ENCODE measurements at places on chromosomes 13 and 19. TPM values are rescaled to one million over a fixed set of nuclear protein-coding genes. Genes with fewer than 3 reads are reported as not detected.

Gene PCDH9
- 6.0 TPM for total RNA-seq

Gene PRX
- 4.9 TPM for total RNA-seq

- no peaks in the 10 kb centered on the region for H3K27me3 ChIP-seq
- DNase-seq = no peak
- H3K4me3 ChIP-seq = no peak overlapping the region
- no peak overlapping the region for H3K27ac ChIP-seq
- no peaks in the 10 kb centered on the region for H3K36me3 ChIP-seq
These were observed 52.9 kb downstream of the MBNL2 start for GRCh38 chr13:97274829-97275649.

DNA sequence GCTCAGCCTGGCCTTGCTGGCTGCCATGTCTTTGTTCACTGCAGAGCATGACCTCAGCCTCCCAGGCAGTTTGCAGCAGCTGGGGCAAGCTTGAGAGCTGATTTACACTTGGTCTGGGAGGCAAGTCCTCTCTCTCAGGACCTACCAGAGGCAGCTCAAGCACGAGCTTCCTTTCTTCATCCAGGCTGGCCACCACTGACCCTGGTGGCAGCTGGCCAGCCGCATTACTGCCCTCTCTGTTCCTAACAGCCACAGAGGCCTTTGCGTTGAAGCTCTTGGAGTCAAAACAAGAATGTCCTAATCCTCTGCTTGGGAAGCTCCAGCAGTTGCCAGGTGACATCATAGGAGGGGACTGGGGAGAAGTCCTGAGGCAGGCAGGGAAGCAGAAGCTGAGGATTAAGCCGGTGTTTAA is 85.7 kb downstream of the NUFIP1 start:
- H3K27ac ChIP-seq = peak overlapping the region; percentile 82
- DNase-seq = peak; percentile 86
- peaks cover 9% of the 10 kb centered on the region for H3K4me1 ChIP-seq
- H3K27me3 ChIP-seq = no peaks in the 10 kb centered on the region

- H3K27ac ChIP-seq = no peak overlapping the region
- H3K4me1 ChIP-seq = no peaks in the 10 kb centered on the region
- no peak for DNase-seq
- H3K4me3 ChIP-seq = no peak overlapping the region
- H3K27me3 ChIP-seq = no peaks in the 10 kb centered on the region
These were observed 68.2 kb downstream of the ESD start for GRCh38 chr13:46728777-46729176.

DNA sequence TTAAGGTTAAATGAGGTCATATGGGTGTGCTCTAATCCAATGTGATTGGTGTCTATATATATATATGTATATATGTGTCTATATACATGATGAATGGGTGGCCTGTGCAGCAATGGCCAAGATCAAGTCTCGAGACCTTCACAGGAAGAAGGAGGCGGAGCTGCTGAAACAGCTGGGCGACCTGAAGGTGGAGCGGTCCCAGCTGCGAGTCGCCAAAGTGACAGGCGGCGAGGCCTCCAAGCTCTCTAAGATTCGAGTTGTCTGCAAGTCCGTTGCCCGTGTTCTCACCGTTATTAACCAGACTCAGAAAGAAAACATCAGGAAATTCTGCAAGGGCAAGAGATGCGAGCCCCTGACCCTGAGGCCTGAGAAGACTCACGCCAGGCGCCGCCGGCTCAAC is 109.8 kb downstream of the EFNB2 start:
- H3K27ac ChIP-seq = no peak overlapping the region
- H3K4me3 ChIP-seq = no peak overlapping the region
- H3K36me3 ChIP-seq = no peaks in the 10 kb centered on the region
- DNase-seq = no peak
- no peaks in the 10 kb centered on the region for H3K27me3 ChIP-seq

- no peaks in the 10 kb centered on the region for H3K27me3 ChIP-seq
- H3K27ac ChIP-seq = no peak overlapping the region
- H3K4me3 ChIP-seq = no peak overlapping the region
- H3K36me3 ChIP-seq = no peaks in the 10 kb centered on the region
These were observed 207.9 kb downstream of the KLF5 start for GRCh38 chr13:73266640-73267180.

GRCh38 chr19:12205296-12205695 is 42.4 kb downstream of the ZNF136 start:
- peaks cover 2% of the 10 kb centered on the region for H3K36me3 ChIP-seq
- DNase-seq = no peak
- H3K27ac ChIP-seq = no peak overlapping the region
- H3K4me1 ChIP-seq = no peaks in the 10 kb centered on the region

GRCh38 chr19:44626048-44626624 is 12.8 kb downstream of the IGSF23 start:
- no peaks in the 10 kb centered on the region for H3K27me3 ChIP-seq
- H3K27ac ChIP-seq = no peak overlapping the region
- no peaks in the 10 kb centered on the region for H3K4me1 ChIP-seq
- peak; percentile 54 for DNase-seq
- no peaks in the 10 kb centered on the region for H3K36me3 ChIP-seq

- no peaks in the 10 kb centered on the region for H3K4me1 ChIP-seq
- no peaks in the 10 kb centered on the region for H3K27me3 ChIP-seq
- no peak overlapping the region for H3K27ac ChIP-seq
- H3K4me3 ChIP-seq = no peak overlapping the region
- H3K36me3 ChIP-seq = peaks cover 4% of the 10 kb centered on the region
These were observed 2.4 kb downstream of the COX7A1 start for GRCh38 chr19:36149673-36150406.

GRCh38 chr19:46471116-46471733 is at the start of gene PNMA8A:
TSS of gene PNMA8A (minus strand) at chr19:46471563. CDS start at chr19:46471035, 528 bp downstream.
- peak within 1 kb of the TSS; percentile 71 for H3K27ac ChIP-seq
- DNase-seq = peak; percentile 92
- no peaks in the 10 kb centered on the region for H3K36me3 ChIP-seq
- H3K27me3 ChIP-seq = no peaks in the 10 kb centered on the region
- H3K4me1 ChIP-seq = no peaks in the 10 kb centered on the region

GRCh38 chr19:50322931-50323781 is 6.0 kb downstream of the KCNC3 start:
- H3K4me1 ChIP-seq = no peaks in the 10 kb centered on the region
- no peak overlapping the region for H3K27ac ChIP-seq
- no peaks in the 10 kb centered on the region for H3K36me3 ChIP-seq
- H3K27me3 ChIP-seq = no peaks in the 10 kb centered on the region

DNA sequence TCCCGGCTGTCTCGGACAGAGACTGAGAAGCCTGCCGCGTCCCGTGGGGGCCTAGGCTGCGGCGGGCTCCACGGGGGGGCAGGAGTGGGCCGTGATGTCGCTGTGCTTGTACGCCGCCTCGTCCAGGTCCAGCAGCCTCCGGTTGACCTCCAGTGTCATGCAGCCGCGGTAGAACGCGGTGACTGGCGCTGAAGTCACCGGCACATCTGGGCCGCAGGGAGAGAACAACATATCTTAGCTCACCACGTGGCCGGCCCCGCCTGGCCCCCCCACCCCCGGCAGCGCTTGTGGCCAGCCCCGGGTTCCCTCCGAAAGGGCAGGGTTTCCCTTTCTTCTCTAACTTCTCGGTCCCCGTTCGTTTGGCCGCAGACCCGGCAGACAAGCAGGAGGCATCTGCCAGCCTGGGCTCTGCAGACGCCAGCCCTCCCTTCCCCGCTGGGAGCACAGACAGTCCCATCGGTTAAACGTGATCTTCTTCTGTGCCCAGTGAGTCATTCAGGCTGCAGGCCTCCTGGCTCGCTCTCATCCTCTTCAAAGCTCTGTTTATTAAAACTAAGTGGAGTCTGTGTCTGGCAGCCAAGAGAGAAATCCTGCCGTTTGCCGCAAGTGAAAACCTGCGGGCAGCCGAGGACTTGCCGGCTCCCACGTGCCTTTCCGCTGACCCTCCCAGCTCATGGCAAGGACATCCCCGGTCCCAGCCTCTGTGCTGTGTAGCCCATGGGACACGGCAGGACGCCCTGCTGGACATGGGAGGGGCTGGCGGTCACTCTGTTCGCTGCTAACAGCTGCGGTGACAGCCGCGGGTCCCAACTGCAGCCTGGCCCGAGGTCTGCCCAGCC is 42.8 kb downstream of the GAS6 start:
- no peak overlapping the region for H3K4me3 ChIP-seq
- no peak overlapping the region for H3K27ac ChIP-seq
- H3K27me3 ChIP-seq = no peaks in the 10 kb centered on the region
- peak; percentile 80 for DNase-seq

DNA sequence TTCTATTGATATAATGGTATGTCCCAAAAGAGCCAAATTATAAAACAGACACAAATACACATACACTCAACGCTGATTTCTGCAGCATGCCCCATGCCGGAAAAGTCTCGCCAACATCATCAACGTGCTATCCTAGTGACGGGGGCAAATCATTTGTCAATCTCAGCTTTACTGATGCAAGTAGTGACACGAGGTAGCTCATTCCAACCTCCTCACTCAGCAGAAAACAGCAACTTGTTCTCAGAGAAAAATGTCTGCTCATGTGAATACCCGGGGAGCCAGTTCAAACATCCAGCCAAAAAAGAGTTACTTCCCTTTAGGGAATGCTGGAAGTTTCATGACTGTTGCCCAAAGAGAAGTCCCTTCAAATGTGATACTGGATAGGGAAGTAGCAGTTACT is 46.3 kb downstream of the SOX21 start:
- H3K4me3 ChIP-seq = no peak overlapping the region
- H3K4me1 ChIP-seq = no peaks in the 10 kb centered on the region
- H3K27me3 ChIP-seq = no peaks in the 10 kb centered on the region
- H3K36me3 ChIP-seq = no peaks in the 10 kb centered on the region
- no peak for DNase-seq

- H3K4me1 ChIP-seq = no peaks in the 10 kb centered on the region
- no peak overlapping the region for H3K4me3 ChIP-seq
These were observed 23.8 kb downstream of the ZSWIM9 start for GRCh38 chr19:48194041-48194843.

GRCh38 chr13:31431722-31432137 is 232.0 kb downstream of the B3GLCT start:
- no peaks in the 10 kb centered on the region for H3K4me1 ChIP-seq
- H3K36me3 ChIP-seq = no peaks in the 10 kb centered on the region
- no peak overlapping the region for H3K4me3 ChIP-seq
- DNase-seq = no peak
- no peak overlapping the region for H3K27ac ChIP-seq

DNA sequence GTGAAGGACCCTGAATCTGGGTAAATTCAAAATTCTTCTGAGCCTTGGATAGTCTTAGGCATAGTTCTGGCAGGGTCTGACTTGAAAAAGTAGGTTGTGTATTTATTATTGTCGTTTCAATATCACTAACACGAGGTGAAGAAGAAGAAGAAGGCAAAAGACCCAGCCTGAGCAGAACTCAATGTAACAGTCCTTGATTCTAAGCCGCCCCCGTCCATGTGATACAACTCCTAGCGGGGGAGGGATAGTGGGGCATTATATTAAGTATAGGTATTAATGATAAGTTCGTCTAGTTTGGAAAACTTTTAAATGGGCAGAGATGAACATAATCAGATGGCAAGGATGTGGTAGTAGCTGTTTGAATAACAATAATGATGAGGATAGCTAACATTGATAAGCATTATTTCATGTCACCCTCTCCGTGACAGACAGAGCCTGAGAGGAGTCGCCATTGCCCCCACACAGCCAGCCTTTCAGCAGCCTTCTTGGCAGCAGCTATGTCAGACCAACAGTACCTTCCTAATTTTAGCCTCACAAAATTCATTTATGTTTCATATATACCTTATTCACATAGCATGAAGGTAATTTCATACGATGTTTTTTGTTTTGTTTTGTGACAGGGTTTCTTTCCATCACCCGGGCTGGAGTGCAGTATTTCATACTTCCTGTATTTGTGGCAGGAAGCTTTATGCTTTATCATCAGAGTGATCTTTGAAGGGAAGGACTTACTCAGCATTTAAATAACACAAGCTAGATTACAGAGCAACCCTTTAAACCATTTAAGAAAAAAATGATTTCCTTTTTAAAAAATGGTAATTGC is 64.4 kb upstream of the NPAS1 start:
- no peak for DNase-seq
- no peaks in the 10 kb centered on the region for H3K27me3 ChIP-seq
- H3K4me1 ChIP-seq = no peaks in the 10 kb centered on the region
- no peaks in the 10 kb centered on the region for H3K36me3 ChIP-seq
